ENCODE measurements at places on chromosomes 7 and 10.

DNA sequence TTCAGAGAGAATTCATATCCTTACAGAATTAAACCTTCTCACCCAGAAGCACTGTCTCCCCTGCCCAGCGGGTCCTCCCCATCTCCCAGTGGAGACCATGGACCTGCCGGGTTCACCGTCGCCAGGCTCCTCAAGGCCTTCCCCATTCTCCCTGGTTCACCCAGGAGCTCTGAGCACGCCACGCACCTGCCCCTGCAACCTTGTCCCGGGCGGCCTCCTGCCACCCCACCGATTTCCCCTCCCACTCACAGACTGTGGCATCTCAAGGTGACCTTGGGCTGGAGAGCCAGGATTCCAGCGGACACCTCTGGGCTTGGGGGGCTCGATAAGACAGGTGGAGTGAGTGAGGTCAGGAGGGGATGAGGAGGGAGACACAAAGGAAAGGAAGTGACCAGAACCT, 135.3 kb downstream of the PTPRN2 start:
- no peak for DNase-seq

DNA sequence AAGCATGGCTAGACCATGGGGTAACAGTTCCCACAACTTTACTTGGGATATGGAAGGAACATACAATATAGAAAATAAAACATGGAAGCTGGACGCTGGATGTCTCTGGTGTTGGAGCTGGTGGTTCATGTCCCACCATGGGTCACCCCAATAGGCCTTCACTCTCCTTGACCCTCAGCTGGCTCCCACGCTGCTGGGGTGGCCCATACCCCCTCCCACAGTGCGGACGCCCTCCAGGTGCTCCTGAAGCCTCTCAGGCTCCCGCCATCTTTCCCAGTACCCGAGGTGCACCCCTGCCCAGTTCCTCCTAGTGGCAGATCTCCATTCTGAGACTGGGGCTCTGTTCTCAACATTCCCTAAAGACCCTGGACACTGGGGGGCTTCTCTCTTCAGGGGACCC, 5.8 kb upstream of the CPA1 start:
- no peak for DNase-seq

DNA sequence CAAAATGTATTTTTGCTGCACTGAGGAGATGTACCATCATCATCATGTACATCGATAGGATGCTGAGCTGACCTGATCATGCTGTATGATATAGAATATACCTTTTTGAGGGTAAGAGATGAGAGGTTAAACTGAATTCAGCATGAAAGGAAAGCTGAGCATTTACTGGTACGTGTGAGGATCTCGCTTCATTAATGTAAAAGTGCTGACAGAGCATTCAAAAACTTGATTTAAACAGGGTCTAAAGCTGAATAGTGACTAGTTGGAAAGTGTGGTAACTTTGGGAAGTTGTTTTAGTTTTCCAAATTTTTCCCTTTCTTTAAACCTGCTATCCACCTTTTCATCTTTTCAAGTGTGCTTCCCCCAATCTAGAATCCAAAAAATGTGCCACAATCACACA, 28.5 kb upstream of the COL1A2 start:
- DNase-seq = no peak

GRCh38 chr7:45177801-45178200, 20.2 kb downstream of the RAMP3 start:
- DNase-seq = peak; percentile 42

DNA sequence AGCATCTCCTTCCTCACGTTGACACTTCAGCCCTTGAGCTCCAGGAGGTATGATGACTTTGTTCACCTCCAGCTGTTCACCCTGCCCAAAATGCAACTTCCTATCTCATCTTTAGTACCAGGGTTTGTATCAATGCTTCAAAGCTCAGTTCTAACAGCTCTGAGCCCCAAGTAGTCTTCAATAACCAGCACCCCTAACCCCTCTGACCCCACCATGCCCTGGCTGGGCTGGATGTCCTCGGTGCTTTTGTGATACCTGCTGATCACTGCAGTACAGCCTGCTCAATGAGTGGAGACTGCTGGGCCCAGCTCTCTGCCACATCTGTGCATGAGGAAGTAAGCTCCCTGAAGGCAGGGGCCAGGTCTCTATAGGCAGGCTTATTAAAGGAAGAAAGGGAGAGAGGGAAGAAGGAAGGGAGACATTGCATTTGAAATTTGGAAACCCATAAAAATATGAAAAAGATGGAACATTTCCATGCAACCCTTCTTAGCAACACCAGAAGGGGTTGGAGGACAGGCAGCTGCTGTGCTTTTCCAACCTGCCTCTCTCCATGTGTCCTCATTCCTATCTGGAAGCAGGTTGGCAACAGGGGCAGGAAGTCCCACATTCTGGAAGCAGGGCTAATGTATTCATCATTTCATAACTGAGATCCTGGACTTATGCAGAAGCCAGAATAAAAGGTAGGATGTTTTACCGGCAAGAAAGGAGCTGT, 756.1 kb downstream of the GRID1 start:
- DNase-seq = no peak

DNA sequence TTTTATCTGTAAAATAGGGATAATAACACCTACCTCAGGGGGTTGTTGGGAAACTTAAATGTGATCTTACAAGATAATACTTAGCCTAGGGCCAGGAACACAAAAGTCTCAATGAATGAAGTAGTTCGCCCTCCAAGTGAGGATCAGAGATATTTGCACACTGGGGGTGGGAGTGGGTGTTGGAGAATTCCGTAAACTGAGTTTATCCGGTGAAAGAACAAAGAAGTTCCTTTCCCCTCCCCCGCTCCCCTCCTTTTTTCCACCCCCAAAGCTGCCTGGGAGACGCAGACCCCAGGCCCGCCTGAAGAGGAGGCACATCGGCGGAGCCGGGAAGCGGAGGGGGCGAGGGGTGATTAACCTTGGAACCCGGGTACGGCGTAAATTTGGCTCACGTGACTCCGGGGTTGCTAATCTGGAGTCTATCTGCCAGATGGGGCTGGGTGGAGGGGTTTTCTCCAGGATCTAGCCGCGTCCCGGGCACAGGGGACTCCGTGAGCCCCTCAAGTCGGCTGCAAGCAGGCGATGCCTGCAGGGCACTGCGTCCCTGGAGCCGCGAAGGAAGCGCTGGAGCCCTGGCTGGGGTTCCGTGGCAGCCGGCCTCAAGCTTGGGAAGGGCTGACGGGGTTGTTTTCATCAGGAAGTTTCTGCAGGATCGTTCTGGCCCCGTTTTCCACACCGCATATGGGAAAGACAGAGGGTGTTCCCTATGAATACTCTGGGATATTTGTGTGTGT, 1.4 kb upstream of the PODXL start:
- no peak for DNase-seq

DNA sequence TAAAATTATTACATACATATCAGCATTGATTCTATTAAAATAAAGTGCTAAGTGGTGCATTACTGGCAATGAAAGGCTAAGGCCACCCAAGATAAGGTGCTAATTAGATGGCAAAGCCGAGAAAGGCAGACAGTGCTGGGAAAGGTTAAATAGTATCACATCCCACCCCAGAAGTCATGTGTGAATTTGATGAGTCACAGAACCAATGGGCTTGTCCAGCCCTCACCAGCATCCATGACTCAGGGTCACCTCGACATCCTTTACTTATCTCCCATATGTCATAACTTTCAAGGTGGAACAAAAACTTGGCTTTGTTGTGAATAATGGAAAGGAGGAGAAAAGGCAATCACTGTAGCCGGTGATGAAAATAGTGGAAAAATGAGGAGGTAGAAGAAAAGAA, 459.1 kb downstream of the PLXNA4 start:
- DNase-seq = no peak

DNA sequence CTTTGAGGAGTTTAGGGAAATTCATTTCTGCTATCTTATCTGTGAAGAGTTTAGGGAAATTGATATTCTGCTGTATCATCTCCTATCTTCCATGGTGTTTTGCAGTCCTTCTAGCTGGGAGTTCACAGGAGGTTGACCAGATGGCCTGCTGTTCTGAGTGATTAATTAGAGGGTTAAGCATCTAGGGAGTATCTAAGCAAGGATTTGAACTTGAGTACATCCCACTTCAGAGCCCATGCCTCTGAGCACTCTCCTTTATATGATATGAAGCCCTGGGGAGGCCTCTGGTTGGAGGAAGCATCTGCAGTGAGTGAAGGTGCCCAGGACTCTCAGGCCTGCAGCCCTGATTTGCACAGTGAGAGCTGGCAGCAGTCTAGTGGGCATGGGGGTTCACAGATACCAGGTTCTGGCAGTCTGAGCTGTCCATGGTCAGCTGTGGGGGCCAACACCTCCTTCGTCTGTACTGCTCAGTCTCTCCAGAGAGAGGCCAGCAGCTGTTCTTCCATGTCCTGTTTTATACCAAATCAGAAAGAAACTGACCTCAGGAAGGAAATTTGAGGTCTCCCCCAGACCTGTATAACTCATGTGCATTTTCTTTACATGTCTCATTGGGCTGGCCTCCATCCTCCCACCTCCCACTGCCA, 156.9 kb downstream of the PLCE1 start:
- no peak for DNase-seq

DNA sequence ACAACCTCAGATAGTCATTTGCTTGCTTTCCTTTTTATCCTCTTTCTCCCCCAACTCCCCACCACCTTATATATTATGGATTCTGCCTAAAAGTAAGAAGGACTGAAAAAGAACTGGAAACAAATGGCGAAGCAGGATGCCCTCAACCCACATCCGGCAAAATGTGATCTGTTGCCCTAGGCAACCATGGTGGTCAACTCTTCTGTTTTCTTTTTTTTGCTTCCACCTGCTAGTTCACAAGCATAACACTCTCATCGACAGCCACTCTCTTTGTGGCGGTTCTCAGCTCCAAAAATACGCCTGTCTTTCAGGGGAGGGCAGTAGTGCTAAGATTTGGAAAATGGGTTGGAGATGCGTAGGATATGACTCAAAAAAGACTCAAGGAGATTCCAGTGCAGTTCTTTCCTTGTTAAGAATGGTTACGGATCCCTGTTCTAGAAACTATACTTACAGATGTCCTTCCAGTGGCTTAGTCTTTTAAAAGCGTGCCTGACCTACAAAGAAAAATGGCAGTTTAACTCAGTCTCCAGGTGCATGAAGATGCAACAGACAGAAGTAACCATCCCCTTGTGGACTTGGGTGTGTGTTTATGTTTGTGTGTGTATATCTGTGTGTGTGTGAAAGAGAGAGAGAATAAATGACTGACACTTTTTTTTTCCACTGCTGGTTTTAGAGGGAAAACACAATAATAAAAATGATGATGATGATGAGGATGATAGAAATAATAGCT, 10.7 kb downstream of the APBB1IP start:
- no peak for DNase-seq

DNA sequence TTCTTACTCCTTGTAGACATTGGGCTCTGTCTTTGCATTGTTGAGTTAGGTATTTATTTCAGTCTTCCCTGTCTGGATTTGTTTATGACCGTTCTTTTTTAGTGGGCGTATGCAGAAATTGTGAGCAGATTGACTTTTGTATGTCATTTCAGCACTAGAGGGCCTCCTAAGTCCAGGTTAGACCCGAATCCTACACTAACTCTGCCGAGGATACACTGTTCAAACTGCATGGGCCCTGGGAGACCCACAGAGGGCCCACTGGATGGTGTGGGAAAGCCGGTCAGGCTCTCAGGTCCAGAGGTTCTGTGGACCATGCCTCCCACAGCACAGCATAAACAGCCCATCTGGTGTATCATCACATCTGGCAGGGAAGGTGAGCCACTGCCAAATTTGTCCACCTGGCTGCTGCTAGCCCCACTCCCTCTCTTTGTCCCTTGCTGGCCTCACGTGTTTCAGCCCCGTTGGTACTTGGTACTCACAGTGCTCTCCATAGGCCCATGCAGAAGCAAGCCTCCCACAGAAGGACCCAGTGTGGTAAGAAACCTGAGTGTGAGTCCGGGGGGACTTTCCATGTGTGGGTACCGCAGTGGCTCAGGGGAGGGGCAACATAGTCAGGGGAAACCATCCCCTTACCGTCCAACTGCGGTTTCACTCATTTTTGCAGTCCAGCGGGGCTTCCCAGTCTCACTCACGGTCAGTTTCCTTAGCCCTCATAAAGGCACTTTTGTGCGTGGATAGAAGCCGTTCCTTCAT, 112.8 kb downstream of the APBB1IP start:
- DNase-seq = no peak

DNA sequence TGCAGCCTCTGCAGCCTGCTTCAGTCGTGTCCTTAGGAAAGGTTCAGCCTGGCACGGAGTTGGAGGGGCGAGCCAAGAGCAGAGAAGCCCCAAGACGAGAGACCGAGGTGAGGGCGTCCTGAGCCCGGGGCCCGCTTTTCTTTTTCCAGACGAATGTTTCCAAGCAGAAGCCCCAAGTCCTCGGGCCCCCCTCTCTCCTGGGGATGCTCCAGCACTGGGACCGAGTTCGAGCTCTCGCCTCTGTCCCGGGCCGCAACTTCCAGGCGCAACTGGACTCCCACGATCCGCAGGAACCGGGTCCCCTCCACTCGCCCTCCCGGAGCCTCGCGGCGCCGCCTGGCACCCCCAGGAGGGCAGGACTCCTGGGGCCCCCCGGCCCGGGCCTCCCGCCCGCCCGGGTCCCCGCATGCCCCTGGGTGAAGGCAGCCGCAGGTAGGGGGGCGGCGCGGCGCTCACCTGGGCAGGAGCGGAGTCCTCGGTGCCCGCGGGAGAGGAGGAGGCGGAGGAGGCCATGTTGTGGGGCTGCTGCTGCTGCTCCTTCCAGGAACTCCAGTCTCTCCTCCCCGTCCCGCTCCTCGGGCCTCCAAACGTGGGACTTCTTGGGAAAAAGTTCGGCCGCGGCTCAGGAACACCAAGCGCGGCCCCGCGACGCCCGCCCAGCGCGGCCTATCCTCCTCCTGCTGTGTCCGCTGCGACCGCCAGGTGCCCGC, 45.3 kb upstream of the CDK1 start:
- no peak for DNase-seq

- DNase-seq = no peak
Observed at GRCh38 chr7:3778345-3778744, 477.3 kb downstream of the SDK1 start.

DNA sequence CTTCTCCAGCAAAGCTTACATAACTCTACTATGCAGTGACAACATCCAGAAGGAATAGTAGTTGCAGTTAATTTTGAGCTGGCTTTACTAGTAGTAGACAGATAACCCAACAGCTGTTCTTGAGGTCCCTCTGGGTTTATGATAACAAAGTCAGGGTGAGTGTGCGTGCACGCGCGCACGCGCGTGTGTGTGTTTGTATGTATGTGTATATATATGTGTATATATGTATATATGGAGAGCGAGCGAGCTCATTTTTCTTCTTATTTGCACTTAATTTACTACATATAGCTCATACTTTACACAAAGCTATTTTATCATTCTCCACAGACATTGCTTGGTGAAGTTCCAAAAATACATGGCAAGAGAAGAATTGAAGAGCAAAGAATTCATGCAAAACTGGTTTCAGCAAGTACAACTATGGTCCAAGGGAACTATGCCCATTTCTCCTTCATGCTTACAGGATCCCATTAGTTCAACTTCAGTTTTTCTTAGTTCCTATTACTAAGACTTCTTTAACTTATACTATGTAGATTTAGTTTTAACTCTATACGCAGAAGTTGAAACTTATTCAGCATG, 105.9 kb upstream of the TMEM168 start:
- no peak for DNase-seq

DNA sequence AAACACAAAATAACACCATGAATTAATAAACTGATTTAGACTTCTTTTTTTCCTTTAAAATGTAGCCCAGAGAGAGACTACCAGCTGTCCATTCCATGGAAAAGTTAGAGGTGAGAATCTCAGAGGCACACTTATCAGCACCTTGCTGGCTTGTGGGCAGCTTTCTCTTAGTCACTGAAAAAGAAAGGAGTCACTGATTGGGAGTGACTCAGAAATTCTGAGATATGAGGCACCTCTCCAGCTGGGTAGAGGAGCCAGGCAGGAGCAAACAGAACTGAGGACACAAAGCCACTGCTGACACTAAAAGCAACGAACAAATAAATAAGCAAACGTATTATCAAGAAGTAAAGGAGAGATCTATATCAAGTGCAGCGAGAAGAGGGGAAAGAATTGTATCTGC, 310.6 kb downstream of the PARD3 start:
- DNase-seq = no peak
